ENCODE measurements at places on chromosomes 11 and 22.

DNA sequence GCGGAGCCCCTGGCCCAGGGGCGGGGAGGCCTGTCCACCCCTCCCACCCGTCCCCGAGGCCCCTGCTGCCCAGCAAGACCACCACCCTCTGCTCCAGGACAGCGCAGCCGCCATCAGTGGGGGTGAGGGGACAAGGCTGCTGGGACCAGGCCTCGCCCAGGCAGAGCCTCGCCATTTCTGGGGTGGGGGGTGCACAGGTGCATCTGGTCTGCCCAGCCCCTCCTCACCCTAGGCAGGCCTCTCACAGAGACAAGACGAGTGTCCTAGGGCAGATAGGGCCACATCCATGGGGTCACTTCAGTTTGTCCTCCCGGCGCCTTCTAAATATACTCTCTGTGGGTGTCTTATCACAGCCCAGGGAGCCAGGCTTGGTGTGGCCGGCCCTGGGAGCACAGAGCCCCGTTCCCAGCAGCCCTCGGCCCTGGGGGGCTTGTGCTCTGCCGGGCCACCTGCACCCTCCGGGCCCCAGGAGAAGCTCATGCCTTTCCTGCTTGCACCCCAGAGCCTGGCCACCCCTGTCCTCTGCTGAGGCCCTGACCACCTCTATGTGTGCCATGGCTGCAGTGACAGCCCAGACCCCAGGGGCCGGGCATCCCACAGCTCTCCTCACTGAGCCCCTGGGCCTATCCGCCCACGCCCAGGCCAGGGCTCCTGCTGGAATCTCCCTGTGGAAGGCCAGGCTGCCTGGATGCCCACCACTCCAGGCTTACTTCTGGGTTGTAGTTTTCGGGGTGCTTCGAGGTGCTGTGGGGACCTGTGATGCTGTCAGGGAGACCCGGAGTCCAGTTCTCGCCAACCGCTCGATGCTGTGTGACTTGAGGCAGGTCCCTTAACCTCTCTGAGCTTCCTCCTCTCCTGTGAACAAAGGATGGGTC, 70.8 kb downstream of the KCNQ1 start:
- DNase-seq: no peak

DNA sequence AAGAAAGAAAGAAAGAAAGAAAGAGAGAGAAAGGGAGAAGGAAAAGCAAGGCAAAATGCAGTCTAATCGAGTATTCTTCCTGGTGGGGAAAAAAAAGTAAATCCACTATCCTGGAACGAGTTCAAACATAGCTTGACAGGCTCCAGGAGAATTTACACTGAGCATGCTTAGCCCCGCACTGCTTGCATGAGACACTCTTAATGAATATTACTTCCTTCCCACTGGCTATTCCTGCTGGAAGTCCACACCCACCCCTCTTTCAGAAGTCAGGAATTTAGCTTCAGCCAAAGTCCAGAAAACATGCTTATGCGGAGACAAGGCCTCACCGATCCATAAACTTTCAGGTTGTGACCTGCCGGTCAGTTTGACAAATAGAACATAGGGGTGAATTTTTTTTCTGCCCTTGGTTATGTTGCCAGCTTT, 251.8 kb upstream of the BLID start:
- DNase-seq: peak; percentile 22

DNA sequence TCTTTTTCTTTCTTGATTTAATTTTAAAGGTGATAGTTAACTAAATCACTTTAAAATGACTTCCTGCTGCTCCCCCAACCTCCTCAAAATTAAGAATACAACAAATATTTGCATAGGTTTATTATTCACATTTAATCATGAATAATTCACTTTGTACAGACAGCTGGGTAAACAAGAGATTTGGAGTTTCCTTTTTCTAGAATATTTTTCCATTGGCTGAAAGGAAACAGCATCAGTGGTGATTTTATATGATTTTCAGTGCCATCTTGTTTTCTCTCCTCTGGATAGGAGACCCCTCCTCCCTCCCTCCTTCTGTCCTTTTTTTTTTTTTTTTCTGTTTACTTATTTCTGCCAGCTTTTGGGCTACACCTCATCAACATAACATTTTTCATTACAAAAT, 60.5 kb downstream of the LIF start:
- no peak for DNase-seq

GRCh38 chr11:12991426-12991825, 17.7 kb upstream of the RASSF10 start:
- no peak for DNase-seq

DNA sequence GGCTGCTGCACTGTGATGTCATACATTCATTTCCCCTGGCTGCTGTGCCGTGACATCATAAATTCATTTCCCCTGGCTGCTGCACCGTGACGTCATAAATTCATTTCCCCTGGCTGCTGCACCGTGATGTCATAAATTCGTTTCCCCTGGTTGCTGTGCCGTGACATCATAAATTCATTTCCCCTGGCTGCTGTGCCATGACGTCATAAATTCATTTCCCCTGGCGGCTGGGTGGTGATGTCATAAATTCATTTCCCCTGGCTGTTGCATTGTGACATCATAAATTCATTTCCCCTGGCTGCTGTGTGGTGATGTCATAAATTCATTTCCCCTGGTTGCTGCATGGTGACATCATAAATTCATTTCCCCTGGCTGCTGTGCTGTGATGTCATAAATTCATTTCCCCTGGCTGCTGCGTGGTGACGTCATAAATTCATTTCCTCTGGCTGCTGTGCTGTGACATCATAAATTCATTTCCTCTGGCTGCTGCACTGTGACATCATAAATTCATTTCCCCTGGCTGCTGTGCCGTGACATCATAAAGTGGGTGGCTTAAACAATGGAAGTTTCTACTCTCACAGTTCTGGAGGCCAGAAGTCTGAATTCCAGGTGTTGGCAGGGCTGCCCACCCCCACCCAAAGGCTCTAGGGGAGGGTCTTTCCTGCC, 301.1 kb downstream of the SHANK2 start:
- DNase-seq: no peak

DNA sequence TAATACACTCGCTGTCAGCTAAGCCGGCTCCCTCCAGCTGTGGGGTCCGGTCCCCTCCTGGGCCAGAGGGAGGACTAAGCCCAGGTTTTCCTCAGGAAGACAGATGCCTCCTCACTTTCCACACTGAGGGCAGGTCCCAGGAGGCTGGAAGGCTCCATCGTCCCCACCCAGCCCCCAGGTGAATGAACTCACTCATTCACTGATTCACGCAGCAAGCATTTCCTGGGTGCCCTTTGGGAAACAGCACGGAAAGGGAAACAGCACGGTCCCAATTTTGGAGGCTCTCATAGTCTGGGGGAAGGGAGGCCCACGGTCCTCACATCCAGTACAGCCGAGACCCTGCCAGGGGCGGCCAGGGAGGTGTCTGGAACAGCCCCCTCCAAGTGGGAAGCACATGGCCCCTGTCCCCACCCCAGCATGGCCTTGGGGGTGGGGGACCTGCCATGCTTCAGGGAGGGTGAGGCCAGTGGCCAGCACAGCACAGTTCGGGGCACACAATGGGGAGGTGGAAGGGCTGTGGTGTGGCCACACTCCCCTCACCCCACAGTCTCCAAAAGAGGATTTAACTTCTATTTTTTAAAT, 9.3 kb upstream of the TH start:
- no peak for DNase-seq

- DNase-seq: no peak
Measured at GRCh38 chr11:60378354-60378753, at the start of gene MS4A7. MS4A7 (plus strand) TSS chr11:60378532; CDS start chr11:60383142, 4,610 bp downstream.

- no peak for DNase-seq
Measured at GRCh38 chr22:47062126-47062525, 299.7 kb downstream of the TBC1D22A start.

- no peak for DNase-seq
Measured at GRCh38 chr11:70509476-70509875, 111.1 kb downstream of the CTTN start.

DNA sequence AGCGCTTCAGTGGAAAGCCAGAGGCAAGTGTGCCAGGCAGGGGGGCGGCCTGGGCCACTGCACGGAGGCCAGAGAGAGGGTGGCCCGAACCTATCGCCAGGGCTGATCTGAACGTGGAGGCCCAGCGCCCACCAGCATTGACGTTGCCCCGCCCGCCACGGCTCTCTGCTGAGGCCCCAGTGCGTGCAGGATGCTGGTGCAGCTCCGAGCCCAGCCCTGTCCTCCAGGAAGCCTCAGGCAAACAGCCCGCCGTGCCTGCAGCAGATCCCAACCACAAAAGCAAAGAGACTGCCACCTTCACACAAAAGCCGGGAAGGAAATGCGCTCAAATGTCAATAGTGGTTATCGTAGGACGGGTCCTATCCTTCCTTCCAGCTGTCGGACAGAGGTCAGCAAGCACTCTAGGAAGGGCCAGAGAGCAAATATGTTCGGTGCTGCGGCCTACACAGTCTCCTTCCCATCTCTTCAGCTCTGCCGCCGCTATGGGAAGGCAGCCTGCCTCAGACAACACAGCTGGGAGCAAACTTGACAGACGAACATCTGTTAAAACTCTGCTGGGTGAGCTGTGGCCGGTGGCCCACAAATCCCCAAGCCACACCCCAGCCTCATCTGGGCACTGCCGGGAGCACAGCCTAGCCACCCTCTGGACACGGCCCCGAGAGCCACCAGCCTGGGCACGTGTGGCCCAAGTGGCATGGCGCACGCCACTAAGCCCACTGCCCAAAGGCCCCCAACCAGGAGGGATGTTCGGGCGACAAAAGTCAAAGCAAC, 146.2 kb downstream of the CRYBB2 start:
- no peak for DNase-seq

DNA sequence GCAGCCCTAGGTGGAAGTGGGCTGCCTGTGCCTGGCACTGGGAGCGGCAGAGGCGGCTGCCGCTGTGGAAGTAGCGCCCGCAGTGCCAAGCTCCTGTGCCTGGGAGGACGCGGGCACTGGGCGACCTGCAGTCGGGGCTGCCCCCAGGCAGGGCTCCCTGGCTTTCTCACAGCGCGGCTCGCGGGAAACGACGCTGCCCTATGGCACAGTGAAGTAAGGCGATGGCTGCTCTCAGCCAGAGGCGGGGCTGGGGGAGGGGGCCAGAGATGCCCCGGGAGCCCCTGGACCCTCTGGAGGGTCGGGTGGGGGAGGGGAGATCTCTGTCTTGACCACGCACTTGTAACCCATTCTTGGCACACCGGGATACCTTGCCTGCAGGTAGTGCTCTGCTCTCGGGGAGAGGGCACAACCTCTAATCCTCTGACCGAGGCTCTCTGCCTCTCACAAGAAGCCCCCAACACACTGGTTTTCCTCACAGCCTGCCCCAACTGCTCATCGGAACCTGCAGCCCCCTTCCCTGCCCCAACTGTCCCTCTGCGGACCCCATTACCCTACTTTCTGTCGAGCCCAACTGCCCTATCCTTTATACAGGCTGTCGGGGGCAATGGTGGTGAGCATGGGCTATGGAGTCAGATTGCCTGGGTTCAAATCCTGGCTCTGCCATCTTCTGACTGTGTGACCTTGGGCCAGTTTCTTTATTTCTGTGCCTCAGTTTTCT, 32.2 kb upstream of the TRIM29 start:
- no peak for DNase-seq
